Bronchial smooth muscle cell (primary cell): ENCODE measurements at places on chromosomes 3 and 15. TPM values are rescaled to one million over a fixed set of nuclear protein-coding genes. Genes with fewer than 3 reads are reported as not detected.

Gene CXCR6
- total RNA-seq: not detected in 2 replicates

Gene GOLGA6L10
- total RNA-seq: 0.86 and 1.1 TPM in 2 replicates

Gene GORASP1
- total RNA-seq: 30.3 and 32.1 TPM in 2 replicates

Gene PIF1
- total RNA-seq: 4.3 and 7.7 TPM in 2 replicates

Gene ECE2
- total RNA-seq: not detected in 2 replicates

Gene TMEM212
- not detected in 2 replicates for total RNA-seq

Gene RAD51
- total RNA-seq: 1.4 TPM in 2 replicates

Gene SSUH2
- not detected in 2 replicates for total RNA-seq

Gene C3orf22
- not detected in 2 replicates for total RNA-seq

Gene LTK
- 0.17 and 0.63 TPM in 2 replicates for total RNA-seq

Gene ITGB5
- total RNA-seq: 273 and 391 TPM in 2 replicates

Gene TMEM158
- total RNA-seq: 10.2 and 19.7 TPM in 2 replicates

Gene CPA3
- total RNA-seq: not detected in 2 replicates

Gene ZPLD1
- total RNA-seq: under 0.01 TPM in 2 replicates

Gene PLXNA1
- 25.5 and 45.9 TPM in 2 replicates for total RNA-seq

Gene LRRC31
- not detected in 2 replicates for total RNA-seq

Gene PLSCR2
- total RNA-seq: 0.32 TPM in 1 of 2 replicates, not detected in the other

Gene SUCLG2
- total RNA-seq: 44.8 and 80.5 TPM in 2 replicates

Gene NANOGP8
- not detected in 2 replicates for total RNA-seq
